ENCODE measurements at places on chromosomes 7 and 10.

DNA sequence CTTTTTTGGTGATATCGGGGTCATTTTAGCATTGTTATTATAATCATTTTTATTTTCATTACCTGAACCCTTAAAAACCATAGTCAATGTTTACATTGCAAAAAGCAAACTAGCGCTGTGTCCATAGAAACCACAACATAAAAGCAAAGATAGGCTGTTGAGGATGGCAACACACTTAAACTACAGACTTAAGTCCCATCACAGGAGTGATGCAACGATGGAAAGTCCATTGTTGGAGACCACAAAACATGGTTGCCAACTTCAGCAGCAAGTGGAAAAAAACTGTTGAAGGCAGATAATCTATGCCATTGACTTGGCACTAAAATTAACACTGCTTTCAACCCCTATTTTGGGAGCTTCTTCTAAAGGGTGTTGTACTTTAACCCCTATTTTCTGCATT lies 398.8 kb upstream of the IGFBP3 start:
- no peaks in the 10 kb centered on the region for H3K36me3 ChIP-seq
- H3K27me3 ChIP-seq: no peaks in the 10 kb centered on the region
- H3K27ac ChIP-seq: no peak overlapping the region
- no peaks in the 10 kb centered on the region for H3K4me1 ChIP-seq
- DNase-seq: no peak

DNA sequence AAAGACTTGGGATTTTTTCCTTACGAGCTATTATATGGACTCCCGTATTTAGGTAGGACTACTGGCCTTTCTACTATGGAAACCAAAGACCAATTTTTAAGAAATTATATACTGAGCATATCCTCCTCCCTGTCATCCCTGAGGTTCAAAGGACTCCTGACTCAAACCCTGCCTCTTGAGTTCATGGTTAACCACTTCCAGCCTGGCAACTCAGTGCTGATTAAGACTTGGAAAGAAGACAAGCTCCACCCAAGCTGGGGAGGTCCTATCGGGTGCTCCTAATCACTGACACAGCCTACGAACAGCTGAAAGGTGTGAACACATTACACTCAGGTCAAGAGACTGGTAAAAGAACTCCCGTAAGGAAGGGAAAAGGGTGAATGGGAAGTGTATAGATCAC lies 66.8 kb downstream of the LYZL2 start:
- no peaks in the 10 kb centered on the region for H3K36me3 ChIP-seq
- H3K27ac ChIP-seq: no peak overlapping the region
- DNase-seq: no peak
- H3K27me3 ChIP-seq: no peaks in the 10 kb centered on the region
- no peaks in the 10 kb centered on the region for H3K4me1 ChIP-seq
- no peak overlapping the region for H3K4me3 ChIP-seq

- H3K27ac ChIP-seq: peak overlapping the region; percentile 29
- no peaks in the 10 kb centered on the region for H3K36me3 ChIP-seq
- DNase-seq: no peak
- no peaks in the 10 kb centered on the region for H3K27me3 ChIP-seq
These were observed 95.3 kb downstream of the KAT6B start for GRCh38 chr10:74921744-74922143.

- no peak overlapping the region for H3K4me3 ChIP-seq
- H3K36me3 ChIP-seq: no peaks in the 10 kb centered on the region
- no peak overlapping the region for H3K27ac ChIP-seq
- DNase-seq: no peak
- no peaks in the 10 kb centered on the region for H3K27me3 ChIP-seq
- H3K4me1 ChIP-seq: no peaks in the 10 kb centered on the region
These were observed 41.8 kb downstream of the TMEM168 start for GRCh38 chr7:112748381-112748780.

- no peak overlapping the region for H3K27ac ChIP-seq
- no peaks in the 10 kb centered on the region for H3K27me3 ChIP-seq
- no peak for DNase-seq
- no peaks in the 10 kb centered on the region for H3K36me3 ChIP-seq
These were observed 34.1 kb downstream of the ELFN1 start for GRCh38 chr7:1703871-1704810.

DNA sequence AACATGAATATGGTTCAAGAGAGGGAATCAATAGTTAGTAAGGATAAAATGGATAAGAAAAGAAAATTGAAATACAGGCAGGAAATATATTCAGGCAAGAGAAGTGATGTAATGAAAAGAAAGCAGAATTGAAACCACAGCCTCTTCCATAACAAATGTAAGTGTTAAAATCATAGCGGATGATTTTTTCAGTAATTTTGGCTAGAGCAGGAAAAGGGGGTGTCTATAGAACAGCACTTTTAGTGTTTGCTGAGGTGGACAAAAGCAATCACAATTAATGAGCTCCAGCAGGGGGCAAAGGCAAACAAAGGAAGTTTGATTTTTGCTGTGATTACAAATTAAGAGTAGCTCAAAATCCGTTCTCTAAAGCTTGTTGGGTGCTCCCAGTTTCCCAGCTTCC lies 79.0 kb downstream of the TRIL start:
- H3K4me3 ChIP-seq: no peak overlapping the region
- H3K27me3 ChIP-seq: no peaks in the 10 kb centered on the region
- H3K4me1 ChIP-seq: peaks cover 5% of the 10 kb centered on the region
- H3K36me3 ChIP-seq: no peaks in the 10 kb centered on the region
- DNase-seq: no peak
- H3K27ac ChIP-seq: no peak overlapping the region

DNA sequence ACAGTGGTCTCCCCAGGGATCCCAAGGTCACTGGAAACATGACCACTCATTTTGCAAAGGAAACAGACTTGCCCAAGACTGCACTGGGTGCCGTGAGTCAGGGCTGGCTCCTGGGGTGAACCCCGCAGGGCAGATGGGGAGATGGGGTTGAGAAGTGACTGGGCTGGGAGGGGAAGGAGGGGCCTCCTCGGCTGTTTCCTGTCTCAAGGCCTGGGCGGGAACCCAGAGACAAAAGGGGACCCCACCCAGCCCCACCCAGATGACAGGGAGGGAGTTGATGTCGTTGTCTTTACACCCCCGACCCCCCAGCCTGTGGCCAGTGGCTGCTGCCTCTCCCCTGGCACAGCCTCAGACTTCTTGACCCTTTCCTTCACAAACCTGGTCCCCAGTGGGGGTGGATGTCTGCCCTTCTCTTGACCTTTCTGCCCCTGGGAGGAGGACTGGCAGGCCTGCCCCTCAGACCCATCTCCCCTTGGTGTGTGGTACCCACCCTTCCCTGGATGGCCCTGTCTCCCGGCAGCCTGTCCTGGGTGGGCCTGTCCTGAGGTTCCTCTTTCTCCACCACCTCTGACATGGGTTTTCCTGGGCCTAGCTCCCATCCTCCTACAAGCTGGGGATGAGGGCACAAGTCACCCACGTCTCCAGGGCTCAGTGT lies 1.4 kb downstream of the MYO1G start:
- DNase-seq: no peak
- no peak overlapping the region for H3K27ac ChIP-seq
- peaks cover 30% of the 10 kb centered on the region for H3K36me3 ChIP-seq
- peaks cover 48% of the 10 kb centered on the region for H3K4me1 ChIP-seq
- H3K27me3 ChIP-seq: no peaks in the 10 kb centered on the region
- no peak overlapping the region for H3K4me3 ChIP-seq

GRCh38 chr7:149718730-149719049 lies 54.7 kb downstream of the ZNF467 start:
- DNase-seq: no peak
- H3K4me3 ChIP-seq: no peak overlapping the region
- no peaks in the 10 kb centered on the region for H3K27me3 ChIP-seq
- peaks cover 34% of the 10 kb centered on the region for H3K4me1 ChIP-seq
- no peak overlapping the region for H3K27ac ChIP-seq

DNA sequence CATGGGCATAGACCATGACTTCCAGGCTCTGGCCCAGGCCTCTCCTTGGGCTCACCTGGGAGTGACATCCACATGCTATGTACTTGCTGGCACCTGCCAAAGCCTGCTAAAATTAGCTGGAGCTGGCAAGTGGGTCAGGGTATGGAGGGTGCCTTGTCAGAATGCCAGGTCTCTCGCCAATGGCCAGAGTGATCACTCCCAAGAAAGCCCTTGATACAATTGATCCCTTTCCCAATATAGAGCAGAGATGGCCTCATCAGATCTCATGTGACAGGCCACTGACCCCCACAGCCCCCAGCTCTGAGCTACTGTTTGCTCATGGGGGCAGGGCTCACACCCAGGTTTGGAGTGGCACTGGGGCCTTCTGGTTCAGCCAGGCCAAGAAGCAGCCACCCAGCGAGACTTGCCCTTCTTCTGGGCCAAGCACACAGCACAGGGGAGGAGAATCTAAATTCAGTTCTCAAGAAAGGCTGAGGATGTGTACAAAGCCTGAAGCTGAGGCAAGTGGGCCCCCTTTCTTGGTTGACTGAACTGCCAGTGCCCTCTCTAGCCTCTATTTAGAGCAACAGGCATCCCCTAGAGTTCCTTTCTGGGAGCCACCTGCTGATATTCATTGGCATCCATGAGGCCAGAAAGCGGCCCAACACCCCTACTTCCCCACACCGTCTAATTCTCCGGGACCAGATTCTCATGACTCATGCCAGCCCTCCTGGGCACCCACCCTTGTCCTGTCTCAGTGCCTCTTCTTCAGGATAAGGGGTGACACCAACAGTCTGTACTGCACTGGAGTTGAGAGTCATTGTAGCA lies 18.9 kb upstream of the MYL7 start:
- no peaks in the 10 kb centered on the region for H3K4me1 ChIP-seq
- DNase-seq: no peak
- H3K27ac ChIP-seq: no peak overlapping the region
- H3K4me3 ChIP-seq: no peak overlapping the region

DNA sequence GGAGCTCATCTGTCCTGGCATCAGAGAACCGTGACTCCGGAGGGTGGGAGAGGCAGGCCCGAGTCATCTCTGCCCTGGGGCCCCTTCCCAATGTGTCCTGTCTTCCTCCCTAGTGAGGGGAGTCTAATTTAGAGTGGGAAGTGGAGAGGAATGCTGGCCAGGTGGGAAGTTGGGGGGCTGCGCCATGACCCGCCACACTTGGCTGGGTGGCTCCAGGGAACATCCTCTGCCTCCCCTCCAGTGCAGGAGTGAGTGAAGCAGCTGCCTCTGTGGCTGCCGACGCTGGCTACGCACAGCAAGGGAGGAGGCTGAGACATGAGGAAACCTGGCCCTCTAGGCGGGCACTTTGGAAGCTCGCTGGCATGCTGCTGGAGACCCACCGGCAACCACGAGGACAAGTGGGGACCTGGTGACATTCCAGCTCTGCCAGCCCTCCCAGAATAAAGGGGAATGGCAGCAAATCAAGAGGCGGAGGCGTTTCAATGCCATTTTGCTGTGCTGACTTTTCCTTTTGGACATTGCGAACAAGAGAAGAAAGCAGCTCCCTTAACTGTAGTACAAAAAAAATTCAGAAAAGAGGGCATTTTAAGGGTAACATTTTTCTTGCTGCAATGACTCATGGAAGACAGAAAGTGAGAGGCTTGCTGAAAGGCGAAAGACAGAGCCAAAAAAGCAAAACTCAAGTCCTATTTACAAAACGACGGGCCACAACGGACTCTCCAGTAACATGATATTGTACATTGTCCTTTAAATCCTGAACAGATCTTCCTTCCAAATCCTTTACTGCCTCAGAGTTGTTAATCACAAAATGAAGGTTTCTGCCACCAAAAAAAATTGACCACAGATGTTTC lies 121.2 kb upstream of the PITRM1 start:
- no peaks in the 10 kb centered on the region for H3K36me3 ChIP-seq
- no peak overlapping the region for H3K27ac ChIP-seq
- H3K27me3 ChIP-seq: no peaks in the 10 kb centered on the region
- peaks cover 10% of the 10 kb centered on the region for H3K4me1 ChIP-seq
- DNase-seq: no peak

DNA sequence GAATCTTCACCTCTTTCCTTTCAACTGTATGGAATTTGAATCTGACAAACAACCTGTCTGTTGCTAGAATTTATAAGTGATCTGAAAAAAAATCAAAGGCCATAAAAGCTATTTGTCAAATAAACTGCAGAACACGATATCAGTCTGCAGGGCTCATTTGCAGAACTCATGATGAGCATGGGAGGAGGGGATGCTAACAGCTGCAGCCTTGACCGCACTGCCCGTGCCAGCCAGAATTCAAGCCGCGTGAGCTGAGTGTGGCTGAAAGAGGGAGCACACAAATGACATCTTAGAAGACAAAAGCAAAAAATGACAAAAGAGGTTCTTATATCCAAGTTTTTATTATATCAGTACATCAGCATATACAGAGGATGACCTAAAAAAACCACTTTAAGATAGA lies 15.7 kb downstream of the LRRTM3 start:
- no peak overlapping the region for H3K27ac ChIP-seq
- H3K4me1 ChIP-seq: no peaks in the 10 kb centered on the region
- DNase-seq: no peak
- H3K4me3 ChIP-seq: no peak overlapping the region
- H3K36me3 ChIP-seq: no peaks in the 10 kb centered on the region

- H3K4me3 ChIP-seq: peak overlapping the region; percentile 98
- peaks cover 44% of the 10 kb centered on the region for H3K4me1 ChIP-seq
- H3K27ac ChIP-seq: peak overlapping the region; percentile 98
- H3K27me3 ChIP-seq: no peaks in the 10 kb centered on the region
These were observed 420 bp upstream of the KLHL7 start for GRCh38 chr7:23105086-23105643.

- H3K36me3 ChIP-seq: no peaks in the 10 kb centered on the region
- no peak overlapping the region for H3K27ac ChIP-seq
- no peak overlapping the region for H3K4me3 ChIP-seq
- no peak for DNase-seq
These were observed 13.0 kb upstream of the DHTKD1 start for GRCh38 chr10:12055732-12056131.

- H3K36me3 ChIP-seq: no peaks in the 10 kb centered on the region
- H3K27ac ChIP-seq: no peak overlapping the region
- no peaks in the 10 kb centered on the region for H3K4me1 ChIP-seq
- no peaks in the 10 kb centered on the region for H3K27me3 ChIP-seq
- H3K4me3 ChIP-seq: no peak overlapping the region
- DNase-seq: no peak
These were observed 31.0 kb downstream of the PON3 start for GRCh38 chr7:95365151-95365550.

GRCh38 chr10:34739915-34740314 lies 75.2 kb downstream of the PARD3 start:
- no peaks in the 10 kb centered on the region for H3K27me3 ChIP-seq
- H3K36me3 ChIP-seq: no peaks in the 10 kb centered on the region
- peak overlapping the region; percentile 76 for H3K27ac ChIP-seq
- peak; percentile 74 for DNase-seq
- peaks cover 74% of the 10 kb centered on the region for H3K4me1 ChIP-seq

- no peak overlapping the region for H3K4me3 ChIP-seq
- H3K4me1 ChIP-seq: no peaks in the 10 kb centered on the region
- H3K27ac ChIP-seq: no peak overlapping the region
- no peaks in the 10 kb centered on the region for H3K36me3 ChIP-seq
- peaks cover 45% of the 10 kb centered on the region for H3K27me3 ChIP-seq
These were observed 10.9 kb downstream of the CDHR1 start for GRCh38 chr10:84205049-84205852.

GRCh38 chr10:89923661-89924060 lies 222.3 kb downstream of the KIF20B start:
- DNase-seq: no peak
- no peaks in the 10 kb centered on the region for H3K27me3 ChIP-seq
- no peak overlapping the region for H3K4me3 ChIP-seq
- H3K4me1 ChIP-seq: no peaks in the 10 kb centered on the region
- H3K36me3 ChIP-seq: no peaks in the 10 kb centered on the region
- H3K27ac ChIP-seq: no peak overlapping the region

Data from esophagus muscularis mucosa (tissue), 4 donors.